ENCODE measurements at places on chromosomes 11 and 22. TPM values are rescaled to one million over a fixed set of nuclear protein-coding genes. Genes with fewer than 3 reads are reported as not detected.

Gene SIK2
- 8.1 TPM for total RNA-seq

Gene COMT
- 28.2 TPM for total RNA-seq

Gene USP2
- 1.7 TPM for total RNA-seq

Gene SEPTIN3
- 0.42 TPM for total RNA-seq

Gene NRXN2
- 0.21 TPM for total RNA-seq

Gene C1QTNF4
- 1.6 TPM for total RNA-seq

Gene ZNF214
- total RNA-seq: not detected

Gene SHANK3
- total RNA-seq: 0.07 TPM

DNA sequence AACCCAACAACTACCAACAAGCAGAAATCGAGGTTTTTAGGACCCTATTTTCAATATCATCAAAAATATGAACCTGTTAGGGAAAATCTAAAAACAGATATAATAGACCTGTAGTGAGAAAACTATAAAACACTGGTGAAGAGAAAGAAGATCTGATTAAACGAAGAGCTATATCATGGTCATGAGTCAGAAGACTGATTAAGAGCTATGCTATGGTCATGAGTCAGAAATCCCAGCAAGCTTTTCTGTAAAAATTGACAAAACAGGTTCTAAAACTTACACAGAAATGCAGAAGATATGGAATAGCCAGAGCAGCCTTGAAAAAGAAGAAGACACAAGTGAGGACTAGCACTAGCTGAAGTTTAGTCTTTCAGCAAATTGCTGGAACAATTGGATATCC lies 345.0 kb downstream of the TBC1D22A start:
- no peak for DNase-seq

DNA sequence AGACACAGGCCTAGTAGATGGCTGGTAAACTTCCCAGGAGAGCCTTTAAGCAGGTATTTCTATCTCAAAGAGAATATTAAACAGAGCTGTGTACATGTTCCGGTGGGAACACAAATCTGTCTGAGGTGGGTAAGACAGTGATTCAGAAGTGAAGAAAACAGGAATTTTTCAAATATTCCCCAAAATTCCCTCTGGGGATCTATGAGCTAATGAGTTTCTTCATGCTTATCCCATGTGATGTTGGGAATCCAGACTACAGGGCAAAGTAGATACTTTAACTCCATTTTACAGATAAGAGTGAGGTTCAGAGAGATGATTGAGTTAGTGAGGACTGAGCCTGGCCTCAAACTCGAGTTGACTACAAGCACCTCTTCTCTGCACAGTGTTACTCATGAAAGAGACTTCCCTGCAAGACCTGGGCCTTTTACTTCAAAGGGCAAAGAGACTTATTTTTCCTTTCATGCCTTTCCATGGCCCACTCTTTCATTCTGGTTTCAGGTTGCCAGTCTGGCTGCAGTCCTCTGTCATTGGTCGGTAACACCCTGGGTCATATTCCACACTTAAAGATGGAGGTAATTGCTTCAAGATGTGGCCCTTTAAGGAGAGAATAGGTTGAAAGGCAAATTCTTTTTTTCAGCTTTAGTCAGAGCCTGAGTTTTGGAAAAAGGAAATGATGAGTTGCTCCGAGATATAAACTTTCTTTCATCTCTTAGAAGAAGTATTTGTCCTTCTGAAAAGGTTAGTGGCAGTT lies 70.1 kb downstream of the CYB5R2 start:
- DNase-seq: no peak

GRCh38 chr11:31809857-31810778 lies 1.0 kb downstream of the PAX6 start:
- no peak for DNase-seq

DNA sequence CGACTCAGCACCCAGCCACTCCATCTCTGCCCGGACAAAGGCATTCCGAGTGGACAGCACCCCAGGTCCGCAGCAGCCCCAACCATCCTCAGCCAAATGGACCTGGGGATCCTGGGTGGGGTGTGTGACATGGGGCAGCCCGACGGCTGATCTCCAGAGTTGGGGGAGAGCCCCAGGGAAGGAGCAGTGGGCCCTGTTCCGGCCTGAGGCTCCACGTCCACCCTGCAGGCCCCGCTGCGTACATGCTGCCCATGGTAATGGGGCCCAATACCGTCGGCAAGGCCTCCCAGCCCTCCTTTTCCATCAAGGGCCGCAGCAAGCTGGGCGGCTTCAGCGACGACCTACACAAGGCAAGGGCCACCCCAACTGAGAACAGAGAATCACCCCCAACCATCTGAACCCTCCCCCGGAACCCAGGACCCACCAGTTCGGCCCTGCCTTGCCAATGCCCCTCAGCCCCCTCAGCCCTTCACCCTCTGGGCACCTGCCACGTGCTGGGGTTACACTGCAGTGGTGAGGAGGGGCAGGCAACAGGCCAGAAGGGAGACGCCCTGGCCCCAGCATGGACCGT lies 5.4 kb downstream of the SCGB1C1 start:
- no peak for DNase-seq

- DNase-seq: no peak
Observed at GRCh38 chr22:47148956-47149728, 386.7 kb downstream of the TBC1D22A start.

- DNase-seq: no peak
Observed at GRCh38 chr11:95345651-95346050, 114.6 kb upstream of the SESN3 start.

GRCh38 chr11:18001191-18001590 lies 11.7 kb downstream of the SERGEF start:
- no peak for DNase-seq

- no peak for DNase-seq
Observed at GRCh38 chr11:12276356-12276755, 101.0 kb upstream of the PARVA start.

DNA sequence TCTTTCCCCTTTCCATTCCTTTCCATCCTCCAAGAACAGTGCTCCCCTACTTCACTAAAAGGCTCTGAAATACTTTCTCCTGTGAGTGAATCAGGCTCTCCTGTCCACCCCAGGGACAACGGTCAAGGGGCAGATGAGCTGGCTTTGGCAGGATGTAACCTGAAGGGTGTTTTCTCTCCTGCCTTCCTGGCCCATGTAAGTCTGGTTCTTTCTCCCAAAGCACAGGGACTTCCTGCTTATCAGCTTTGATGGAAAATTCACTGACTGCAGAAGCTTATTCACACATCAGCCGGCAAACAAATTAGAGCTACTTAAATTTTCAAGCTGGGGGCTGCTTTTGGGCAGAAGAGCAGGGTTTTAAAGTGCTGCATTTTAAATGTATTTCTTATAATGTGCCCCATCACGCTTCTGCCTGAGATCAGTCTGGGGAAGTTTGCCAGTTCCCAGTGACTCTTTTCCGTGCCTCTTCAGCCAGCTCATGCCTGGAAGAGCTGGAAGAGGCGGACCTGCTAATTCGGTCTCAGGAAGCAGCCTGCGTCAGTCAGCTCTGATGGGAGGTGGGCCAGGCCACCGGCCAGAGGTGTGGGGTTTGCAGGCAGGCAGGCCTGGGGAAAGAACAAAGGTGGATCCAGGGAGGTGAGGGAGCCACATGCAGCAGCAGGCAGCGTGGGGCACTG lies 140.4 kb upstream of the TBCEL start:
- no peak for DNase-seq

DNA sequence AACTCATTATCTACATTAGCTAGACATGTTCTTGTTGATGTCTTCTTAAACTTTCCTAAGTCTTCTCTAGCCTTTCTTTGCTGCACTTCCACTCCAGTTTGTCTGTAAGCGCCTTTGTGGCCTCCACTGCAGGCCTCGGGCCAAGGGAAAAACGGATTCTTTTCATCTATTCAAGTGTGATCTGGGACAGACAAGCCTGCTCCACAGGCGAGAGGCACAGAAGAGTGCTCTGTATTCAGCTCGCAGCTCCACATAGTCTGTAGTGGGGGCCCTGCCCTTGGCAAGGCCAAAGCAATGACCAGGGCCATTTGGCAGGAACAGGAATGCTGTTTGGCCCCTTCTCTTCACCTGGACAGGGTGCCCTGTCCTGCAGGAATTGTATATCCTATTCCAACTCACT lies 84.1 kb upstream of the BARX2 start:
- DNase-seq: no peak

DNA sequence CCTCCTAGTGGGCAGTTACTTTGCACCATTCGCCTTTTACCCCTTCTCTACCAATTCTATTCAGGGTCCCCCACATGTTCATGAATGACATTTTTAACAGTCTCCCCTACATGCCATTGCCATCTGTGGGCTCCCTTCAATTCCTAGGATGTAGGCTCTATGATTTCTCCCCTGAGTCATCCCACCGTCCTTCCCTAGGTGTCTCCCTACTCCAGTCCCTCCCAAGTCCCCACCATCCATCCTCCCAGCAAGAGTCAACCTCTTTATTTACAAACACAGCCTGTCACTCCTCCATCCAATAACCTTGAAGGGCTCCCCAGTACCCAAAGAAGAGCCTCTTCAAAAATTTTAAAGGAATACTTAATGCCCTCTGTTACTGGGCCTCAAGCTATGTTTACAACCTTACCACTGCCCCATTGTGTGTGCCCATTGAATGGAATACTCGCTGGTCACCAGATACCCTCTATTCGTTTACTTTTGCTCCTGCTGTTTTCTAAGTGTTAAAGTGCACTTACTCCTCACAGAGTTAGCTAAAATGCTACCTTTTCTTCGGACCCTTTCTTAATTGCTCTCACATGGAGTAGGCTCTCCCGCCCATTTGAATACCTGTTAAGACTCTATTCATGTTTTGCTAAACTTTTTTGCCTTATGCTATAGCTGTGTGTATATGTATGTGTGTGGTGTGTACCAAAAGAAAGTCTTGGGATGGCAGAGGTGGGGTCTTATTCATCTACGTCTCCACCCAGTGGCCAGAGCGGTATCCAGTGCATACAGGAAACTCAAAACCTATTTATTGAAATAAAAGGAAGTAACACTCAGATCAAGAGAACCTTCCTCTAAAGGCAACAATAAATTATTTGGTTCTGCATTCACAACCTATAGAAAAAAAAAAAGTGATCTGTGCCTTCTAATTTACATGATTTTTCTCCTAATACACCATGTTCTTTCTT lies 235.8 kb upstream of the CCDC90B start:
- no peak for DNase-seq

- DNase-seq: no peak
Observed at GRCh38 chr11:63687845-63688244, 6.5 kb downstream of the RTN3 start.

DNA sequence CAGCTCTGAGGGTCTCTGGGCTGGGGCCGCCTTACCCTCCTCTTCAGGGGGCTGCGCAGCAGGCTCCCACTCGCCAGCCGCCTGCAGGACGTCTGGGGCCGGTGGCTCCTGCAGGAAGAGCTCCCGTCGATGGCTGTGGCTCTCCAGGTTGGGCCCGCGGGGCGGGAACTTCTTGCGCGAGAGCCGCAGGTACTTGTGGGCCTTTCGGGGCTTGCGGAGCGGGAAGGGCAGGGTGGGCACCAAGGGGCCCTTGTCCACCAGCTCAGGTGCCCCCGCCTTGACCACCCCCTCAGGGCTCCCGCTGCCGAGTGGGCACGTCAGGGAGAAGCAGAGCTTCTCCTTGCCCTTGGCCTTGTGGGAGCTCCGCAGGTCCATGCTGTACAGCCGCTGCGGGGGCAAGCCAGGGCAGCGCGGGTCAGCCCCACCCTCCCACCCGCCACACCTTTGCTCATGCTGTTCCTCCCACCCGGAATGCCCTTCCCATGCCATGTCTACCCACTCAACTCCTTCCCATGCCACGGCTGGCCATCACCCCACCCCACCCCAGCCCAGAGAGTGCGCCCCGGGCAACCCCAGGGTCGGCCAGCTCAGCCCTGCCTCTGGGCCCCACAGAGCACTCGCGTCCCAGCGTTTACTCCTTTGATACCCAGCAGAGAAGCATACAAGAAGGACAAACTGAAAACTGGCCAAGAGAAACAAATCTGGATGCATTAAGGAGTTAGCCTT lies 18.0 kb downstream of the CBX7 start:
- no peak for DNase-seq

DNA sequence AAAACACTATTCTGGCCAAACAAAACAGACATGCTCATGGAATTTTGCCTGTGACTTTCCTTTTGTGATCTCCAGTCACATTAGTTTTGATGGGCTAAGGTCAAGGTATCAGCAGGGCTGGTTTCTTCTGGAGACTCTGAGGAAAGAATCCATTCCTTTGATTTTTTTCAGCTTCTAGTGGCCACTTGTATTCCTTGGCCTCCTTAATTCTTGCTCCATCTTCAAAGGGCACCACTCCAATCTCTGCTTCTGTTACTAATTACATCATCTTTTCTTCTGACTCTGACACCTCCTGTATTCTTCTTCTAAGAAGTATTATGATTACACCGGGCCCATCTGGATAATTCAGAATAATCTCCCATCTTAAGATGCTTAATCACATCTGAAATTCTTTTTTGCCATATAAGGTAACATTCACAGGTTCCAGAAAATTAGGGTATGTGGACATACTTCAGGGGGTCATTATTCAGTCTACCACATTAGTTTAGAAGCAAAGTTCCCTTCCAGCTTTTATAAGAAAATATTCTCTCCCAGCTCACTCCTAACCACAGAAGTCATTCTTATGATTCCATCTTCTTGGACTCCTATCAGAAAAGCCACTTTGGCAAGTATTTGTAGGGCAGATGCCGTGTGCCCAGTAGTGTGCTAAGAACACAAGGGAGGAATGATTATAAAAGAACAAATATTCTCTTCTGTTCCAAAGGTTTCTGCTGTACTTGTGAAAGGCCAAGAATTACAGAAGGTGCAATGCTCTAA lies 56.4 kb upstream of the FSHB start:
- no peak for DNase-seq

- DNase-seq: no peak
Observed at GRCh38 chr11:16956538-16957153, 57.6 kb downstream of the PLEKHA7 start.

- DNase-seq: no peak
Observed at GRCh38 chr22:22395245-22395644, 113.3 kb downstream of the ZNF280B start.

DNA sequence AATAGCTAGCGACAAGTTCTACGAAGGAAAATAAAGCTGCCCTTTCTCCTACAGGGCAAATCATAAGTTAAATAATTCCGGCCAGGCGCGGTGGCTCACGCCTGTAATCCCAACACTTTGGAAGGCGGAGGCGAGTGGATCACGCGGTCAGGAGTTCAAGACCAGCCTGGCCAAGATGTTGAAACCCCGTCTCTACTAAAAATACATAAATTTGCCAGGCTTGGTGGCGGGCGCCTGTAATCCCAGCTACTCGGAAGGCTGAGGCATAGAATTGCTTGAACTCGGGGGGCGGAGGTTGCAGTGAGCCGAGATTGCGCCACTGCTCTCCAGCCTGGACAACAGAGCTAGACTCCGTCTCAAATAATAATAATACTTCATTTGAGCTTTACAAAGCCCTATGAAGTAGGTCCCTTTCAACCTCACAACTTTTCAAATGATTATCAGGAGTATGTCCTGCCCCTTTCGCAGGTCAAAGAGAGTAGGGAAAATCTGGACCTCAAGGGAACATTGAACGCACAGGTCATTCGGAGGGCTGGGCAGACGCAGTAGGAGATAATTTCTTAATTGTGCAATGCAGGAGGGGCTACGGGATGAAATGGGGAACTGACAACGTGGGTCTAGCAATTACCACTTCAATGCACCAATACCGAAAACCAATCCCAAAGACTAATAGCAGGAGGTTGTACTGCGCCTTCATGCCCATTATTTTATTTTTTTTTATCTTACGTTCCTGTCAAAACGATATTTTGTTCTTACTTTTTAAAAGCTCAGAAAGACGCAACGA lies 590 bp downstream of the COMMD9 start:
- DNase-seq: no peak

All from T-helper 17 cell (primary cell).